Foreskin fibroblast (primary cell): ENCODE measurements at places on chromosomes 7 and 10.

- peak; percentile 78 for DNase-seq
These were observed 18.2 kb downstream of the HNRNPF start for GRCh38 chr10:43390759-43391158.

DNA sequence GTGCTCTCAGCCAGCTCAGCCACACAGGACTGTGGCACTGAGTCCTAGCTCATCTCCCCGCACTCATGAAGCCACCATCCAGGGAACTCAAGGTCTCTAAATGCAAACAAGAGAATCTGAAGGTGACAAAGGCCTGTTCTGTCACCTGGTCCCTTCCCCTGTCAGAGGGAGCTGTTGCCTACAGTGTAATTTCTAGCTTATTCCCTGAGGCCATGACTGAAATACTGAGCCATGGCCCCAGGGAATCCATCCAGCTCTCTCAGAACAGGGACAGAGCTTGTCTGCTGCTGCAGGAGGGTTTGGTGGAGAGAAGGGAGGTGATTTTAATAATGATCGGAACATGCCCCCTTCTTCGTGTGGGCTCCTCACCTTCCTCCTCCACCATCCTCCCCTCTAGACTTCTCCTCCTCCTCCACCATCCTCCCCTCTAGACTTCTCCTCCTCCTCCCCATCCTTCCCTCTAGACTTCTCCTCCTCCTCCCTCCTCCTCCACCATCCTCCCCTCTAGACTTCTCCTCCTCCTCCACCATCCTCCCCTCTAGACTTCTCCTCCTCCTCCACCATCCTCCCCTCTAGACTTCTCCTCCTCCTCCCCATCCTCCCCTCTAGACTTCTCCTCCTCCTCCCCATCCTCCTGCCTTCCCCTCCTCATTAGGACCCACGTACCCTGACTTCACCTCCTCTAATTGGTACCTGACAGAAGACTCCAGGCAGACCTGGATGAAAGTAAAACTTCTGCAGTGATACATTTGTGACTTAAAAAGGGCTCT, 338.0 kb upstream of the MKI67 start:
- no peak for DNase-seq

GRCh38 chr7:125090596-125090995, 161.0 kb upstream of the POT1 start:
- no peak for DNase-seq

GRCh38 chr7:94973844-94974243, 66.5 kb downstream of the PPP1R9A start:
- DNase-seq, result no peak

DNA sequence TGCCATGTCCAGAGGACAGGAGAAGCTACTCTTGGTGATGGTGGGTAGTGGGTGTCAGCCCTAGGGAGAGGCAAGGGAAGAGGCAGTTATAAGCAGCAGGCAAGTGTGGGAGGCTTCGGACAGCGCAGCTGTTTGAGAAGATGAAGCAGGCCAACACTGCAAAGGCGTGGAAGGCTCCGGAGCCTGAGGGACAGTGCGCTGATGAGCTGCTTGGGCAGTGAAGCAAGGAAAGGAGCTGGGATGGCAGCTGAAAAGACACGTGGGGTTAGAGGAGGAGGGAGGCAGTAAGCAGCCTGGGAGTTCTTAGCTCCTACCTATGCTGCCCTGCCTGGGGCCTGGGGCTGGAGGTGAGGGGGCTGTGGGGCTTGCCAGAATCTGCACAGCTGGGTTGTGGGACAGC, 50.1 kb upstream of the CRTAC1 start:
- DNase-seq, result no peak

GRCh38 chr7:134375206-134375605, 58.5 kb upstream of the SLC35B4 start:
- DNase-seq, result no peak

- no peak for DNase-seq
These were observed 218.2 kb downstream of the ANK3 start for GRCh38 chr10:60171436-60172013.

DNA sequence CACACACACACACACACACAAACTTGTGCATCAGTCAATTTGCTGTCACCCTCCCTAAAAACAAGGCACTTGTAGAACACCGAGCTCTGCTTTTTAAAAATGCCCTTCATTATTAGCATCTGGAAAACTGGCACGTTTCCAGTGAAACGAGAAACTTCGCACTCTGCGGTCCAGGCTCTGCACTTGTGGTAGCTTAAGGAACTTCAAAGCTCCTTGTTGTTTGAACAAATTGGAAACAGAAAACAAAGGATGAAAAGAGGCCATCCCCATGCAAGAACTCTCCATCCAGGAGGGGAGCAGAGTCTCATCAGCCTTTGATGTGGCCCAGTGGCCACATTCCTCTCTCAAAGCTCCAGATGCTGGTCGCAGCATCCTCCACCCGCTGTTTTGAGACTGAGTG, 105.1 kb downstream of the C10orf90 start:
- no peak for DNase-seq

GRCh38 chr7:129147731-129148130, 3.2 kb downstream of the TSPAN33 start:
- DNase-seq, result no peak

- peak; percentile 91 for DNase-seq
These were observed 64.5 kb upstream of the SYPL1 start for GRCh38 chr7:106176414-106177299.

GRCh38 chr10:110883924-110884323, 12.2 kb downstream of the PDCD4 start:
- no peak for DNase-seq
